ENCODE measurements at places on chromosomes 11 and 22. TPM values are rescaled to one million over a fixed set of nuclear protein-coding genes. Genes with fewer than 3 reads are reported as not detected.
A peak's percentile ranks its signal among the peaks of the same experiment; 100 is the strongest.

Gene TYR
- total RNA-seq = not detected

Gene FAM118B
- total RNA-seq = 40.4 TPM

Gene CCDC116
- total RNA-seq = 0.22 TPM

Gene FGF19
- total RNA-seq = 7.4 TPM

DNA sequence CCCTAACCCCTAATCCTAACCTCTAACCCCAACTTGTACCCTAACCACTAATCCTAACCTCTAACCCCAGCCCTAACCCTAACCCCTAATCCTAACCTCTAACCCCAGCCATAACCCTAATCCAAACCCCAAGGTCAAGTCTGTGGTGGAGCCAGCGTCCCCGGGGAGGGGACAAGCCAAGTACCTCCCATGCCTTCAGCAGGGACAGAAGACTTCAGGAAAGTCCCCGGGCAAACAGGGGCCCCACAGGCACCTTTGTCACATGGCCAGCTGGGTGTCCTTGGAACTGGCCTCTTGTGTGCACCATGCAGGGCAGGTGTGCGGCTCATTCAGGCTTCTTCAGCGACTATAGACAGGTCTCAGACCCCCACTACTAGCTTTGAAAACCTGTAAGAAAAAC lies 555.8 kb downstream of the BRD1 start:
- peaks cover 5% of the 10 kb centered on the region for H3K27me3 ChIP-seq
- no peak overlapping the region for H3K4me3 ChIP-seq
- no peak overlapping the region for H3K27ac ChIP-seq
- no peak for DNase-seq
- H3K4me1 ChIP-seq = peaks cover 10% of the 10 kb centered on the region
- H3K36me3 ChIP-seq = peaks cover 3% of the 10 kb centered on the region

DNA sequence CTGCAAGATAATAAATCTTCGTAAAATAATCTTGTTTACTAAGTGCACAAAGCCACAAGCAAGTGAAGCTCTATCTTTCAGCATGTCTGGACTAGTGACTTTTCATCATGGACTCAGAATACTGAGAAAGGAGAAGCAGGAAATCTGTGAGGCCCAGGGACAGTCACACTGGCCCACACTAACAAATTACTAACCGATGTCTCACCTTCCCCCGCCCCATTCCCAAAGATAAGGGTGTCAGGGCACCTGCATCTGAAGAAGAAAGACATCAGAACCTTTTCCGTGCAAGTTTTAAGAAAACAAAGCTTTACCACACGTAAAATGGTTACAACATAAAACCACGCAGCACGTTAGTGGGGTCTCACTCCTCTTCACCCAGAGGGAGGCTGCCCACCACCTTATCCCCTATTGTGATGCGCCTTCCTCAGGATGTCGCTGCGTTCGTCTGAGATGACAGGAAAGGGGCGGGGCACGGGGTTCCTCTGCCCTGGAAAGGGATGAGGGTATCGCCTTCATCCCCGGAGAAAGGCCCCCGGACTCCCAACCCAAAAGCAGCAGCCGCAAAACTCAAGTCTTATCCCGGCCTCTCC lies 616 bp downstream of the BTBD10 start:
- no peaks in the 10 kb centered on the region for H3K4me1 ChIP-seq
- DNase-seq = peak; percentile 84
- no peak overlapping the region for H3K27ac ChIP-seq

DNA sequence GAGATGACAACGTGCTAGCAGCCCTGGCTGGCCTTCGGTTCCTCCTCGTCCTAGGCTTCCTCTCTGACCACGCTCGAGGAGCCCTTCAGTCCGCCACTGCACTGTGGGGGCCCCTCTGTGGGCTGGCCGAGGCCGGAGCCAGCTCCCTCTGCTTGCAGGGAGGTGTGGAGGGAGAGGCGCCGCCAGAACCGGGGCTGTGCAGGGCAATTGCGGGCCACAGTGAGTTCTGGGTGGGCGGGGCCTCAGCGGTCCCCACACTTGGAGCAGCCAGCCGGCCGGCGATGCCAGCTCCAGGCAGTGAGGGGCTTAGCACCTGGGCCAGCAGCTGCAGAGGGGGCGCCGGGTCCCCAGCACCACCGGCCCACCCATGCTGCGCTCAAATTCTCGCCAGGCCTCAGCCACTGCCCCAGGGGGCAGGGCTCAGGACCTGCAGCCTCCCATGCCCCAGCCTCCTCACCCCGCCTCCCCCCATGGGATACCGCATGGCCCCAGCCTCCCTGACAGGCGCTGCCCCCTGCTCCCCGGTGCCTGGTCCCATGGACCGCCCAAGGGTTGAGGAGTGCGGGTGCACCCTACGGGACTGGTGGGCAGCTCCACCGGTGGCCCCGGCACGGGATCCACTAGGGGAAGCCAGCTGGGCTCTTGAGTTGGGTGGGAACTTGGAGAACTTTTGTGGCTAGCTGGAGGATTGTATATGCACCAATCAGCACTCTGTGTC lies 399.4 kb downstream of the LUZP2 start:
- no peak for DNase-seq
- H3K36me3 ChIP-seq = no peaks in the 10 kb centered on the region
- no peak overlapping the region for H3K4me3 ChIP-seq
- no peaks in the 10 kb centered on the region for H3K27me3 ChIP-seq

- H3K27me3 ChIP-seq = no peaks in the 10 kb centered on the region
- no peaks in the 10 kb centered on the region for H3K36me3 ChIP-seq
- H3K4me1 ChIP-seq = no peaks in the 10 kb centered on the region
- H3K27ac ChIP-seq = no peak overlapping the region
- DNase-seq = no peak
- no peak overlapping the region for H3K4me3 ChIP-seq
Measured at GRCh38 chr11:117908109-117908895, 20.9 kb downstream of the TMPRSS13 start.

GRCh38 chr11:5280582-5281102 lies 10.9 kb upstream of the HBE1 start:
- H3K36me3 ChIP-seq = no peaks in the 10 kb centered on the region
- peak; percentile 69 for DNase-seq
- no peaks in the 10 kb centered on the region for H3K27me3 ChIP-seq
- H3K4me1 ChIP-seq = no peaks in the 10 kb centered on the region
- no peak overlapping the region for H3K4me3 ChIP-seq

DNA sequence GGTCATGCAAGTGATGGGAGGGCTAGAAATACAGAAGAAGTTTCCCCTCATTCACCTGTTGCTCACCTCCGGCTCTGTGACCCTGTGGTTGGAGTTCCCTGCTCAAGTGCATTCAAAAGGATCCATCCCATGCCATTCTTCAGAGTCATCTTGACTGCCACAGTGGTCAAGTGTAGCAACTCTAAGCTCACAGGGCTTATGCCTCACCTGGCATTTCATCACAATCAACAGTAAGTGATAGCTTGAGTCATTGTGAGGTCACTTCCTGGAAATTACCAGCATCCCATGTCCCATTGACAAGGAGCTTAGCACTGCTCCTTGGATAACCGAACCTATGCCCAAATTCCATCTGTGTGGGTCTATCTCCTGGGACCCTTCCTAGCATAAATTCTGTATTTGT lies 55.6 kb downstream of the OR4C45 start:
- no peak overlapping the region for H3K27ac ChIP-seq
- H3K4me3 ChIP-seq = no peak overlapping the region
- H3K4me1 ChIP-seq = no peaks in the 10 kb centered on the region
- peaks cover 26% of the 10 kb centered on the region for H3K36me3 ChIP-seq

GRCh38 chr11:46385169-46386004 lies 3.9 kb downstream of the MDK start:
- H3K36me3 ChIP-seq = peaks cover 9% of the 10 kb centered on the region
- H3K4me1 ChIP-seq = peaks cover 4% of the 10 kb centered on the region
- H3K27me3 ChIP-seq = peaks cover 15% of the 10 kb centered on the region
- H3K27ac ChIP-seq = no peak overlapping the region
- no peak for DNase-seq

- no peaks in the 10 kb centered on the region for H3K27me3 ChIP-seq
- no peak overlapping the region for H3K27ac ChIP-seq
- H3K4me1 ChIP-seq = no peaks in the 10 kb centered on the region
- no peak overlapping the region for H3K4me3 ChIP-seq
Measured at GRCh38 chr11:69218271-69218682, 62.5 kb downstream of the SMIM38 start.

GRCh38 chr11:94526645-94527438 lies 14.6 kb downstream of the C11orf97 start:
- no peaks in the 10 kb centered on the region for H3K4me1 ChIP-seq
- no peaks in the 10 kb centered on the region for H3K27me3 ChIP-seq
- no peak for DNase-seq
- no peaks in the 10 kb centered on the region for H3K36me3 ChIP-seq
- no peak overlapping the region for H3K4me3 ChIP-seq

Data from H9 (cell line).